ENCODE measurements at places on chromosomes 6 and 20. TPM values are rescaled to one million over a fixed set of nuclear protein-coding genes. Genes with fewer than 3 reads are reported as not detected.

OR10C1 gene
- not detected for polyA plus RNA-seq

DNA sequence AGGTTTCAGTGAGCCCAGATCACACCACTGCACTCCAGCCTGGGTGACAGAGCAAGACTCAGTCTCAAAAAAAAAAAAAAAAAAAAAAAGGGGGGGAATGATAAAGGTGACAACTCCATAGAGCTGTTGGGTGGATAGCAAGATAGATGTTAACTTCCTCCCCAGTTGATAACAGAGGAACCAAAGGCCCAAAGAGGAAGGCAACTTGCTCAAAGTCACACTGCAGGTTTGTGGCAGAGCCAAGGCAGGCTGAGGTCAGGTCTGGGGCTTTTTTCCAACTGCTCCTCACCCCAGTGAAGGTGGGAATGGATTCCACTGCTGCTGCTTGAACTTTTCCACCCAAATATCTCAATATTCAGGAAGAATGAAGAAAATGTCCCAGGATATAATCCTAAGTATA, 26.7 kb downstream of the HCK start:
- DNase-seq: no peak

- no peak for DNase-seq
Measured at GRCh38 chr6:137390334-137390733, 103.9 kb downstream of the OLIG3 start.

- no peak for DNase-seq
Measured at GRCh38 chr6:90397929-90398674, 101.5 kb upstream of the BACH2 start.

GRCh38 chr20:23156170-23156841, 70.2 kb upstream of the CD93 start:
- no peak for DNase-seq
